ENCODE measurements at places on chromosomes 5 and 9. TPM values are rescaled to one million over a fixed set of nuclear protein-coding genes. Genes with fewer than 3 reads are reported as not detected.
A peak's percentile ranks its signal among the peaks of the same experiment; 100 is the strongest.

MARCOL gene
- not detected for total RNA-seq

RFX3 gene
- total RNA-seq, result 7.5 TPM

PCDHB4 gene
- 5.5 TPM for total RNA-seq

PPP3R2 gene
- total RNA-seq, result not detected

ANKRD31 gene
- 0.16 TPM for total RNA-seq

FBP2 gene
- total RNA-seq, result not detected

GLRA1 gene
- total RNA-seq, result not detected

WDR38 gene
- not detected for total RNA-seq

CCL19 gene
- not detected for total RNA-seq

SLC34A1 gene
- not detected for total RNA-seq

LCN15 gene
- not detected for total RNA-seq

DNA sequence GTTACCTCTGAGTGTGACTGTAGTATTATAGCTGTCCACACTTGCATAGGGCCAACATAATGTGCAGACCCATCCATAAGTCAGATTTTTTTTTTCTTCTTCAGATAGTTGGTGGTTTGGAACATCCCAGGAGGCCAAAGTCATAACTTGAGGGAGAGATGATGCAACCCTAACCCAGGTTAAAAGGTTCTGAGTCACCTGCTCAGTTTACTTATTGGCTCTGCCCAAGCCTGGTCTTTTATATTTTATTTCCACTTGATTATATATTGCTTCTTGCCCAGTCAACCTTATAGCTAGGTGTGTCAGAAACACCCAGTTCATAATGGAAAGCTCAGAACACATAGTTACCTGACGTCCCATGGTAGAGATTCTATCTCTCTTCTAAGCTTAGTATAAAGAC lies 113.1 kb upstream of the PCSK1 start:
- no peak for ATAC-seq

GRCh38 chr5:134022333-134022732 lies 17.6 kb upstream of the VDAC1 start:
- no peak for ATAC-seq

GRCh38 chr5:59666440-59667068 lies 227.0 kb downstream of the PDE4D start:
- no peak for ATAC-seq

- ATAC-seq, result no peak
Measured at GRCh38 chr5:134833340-134834032, 12.3 kb upstream of the C5orf24 start.

GRCh38 chr5:1463326-1464095 lies 18.3 kb upstream of the SLC6A3 start:
- no peak for ATAC-seq

- ATAC-seq, result no peak
Measured at GRCh38 chr5:78416677-78417425, 56.4 kb downstream of the SCAMP1 start.

GRCh38 chr9:34233672-34234071 lies 54.8 kb downstream of the UBAP1 start:
- ATAC-seq, result peak; percentile 39

DNA sequence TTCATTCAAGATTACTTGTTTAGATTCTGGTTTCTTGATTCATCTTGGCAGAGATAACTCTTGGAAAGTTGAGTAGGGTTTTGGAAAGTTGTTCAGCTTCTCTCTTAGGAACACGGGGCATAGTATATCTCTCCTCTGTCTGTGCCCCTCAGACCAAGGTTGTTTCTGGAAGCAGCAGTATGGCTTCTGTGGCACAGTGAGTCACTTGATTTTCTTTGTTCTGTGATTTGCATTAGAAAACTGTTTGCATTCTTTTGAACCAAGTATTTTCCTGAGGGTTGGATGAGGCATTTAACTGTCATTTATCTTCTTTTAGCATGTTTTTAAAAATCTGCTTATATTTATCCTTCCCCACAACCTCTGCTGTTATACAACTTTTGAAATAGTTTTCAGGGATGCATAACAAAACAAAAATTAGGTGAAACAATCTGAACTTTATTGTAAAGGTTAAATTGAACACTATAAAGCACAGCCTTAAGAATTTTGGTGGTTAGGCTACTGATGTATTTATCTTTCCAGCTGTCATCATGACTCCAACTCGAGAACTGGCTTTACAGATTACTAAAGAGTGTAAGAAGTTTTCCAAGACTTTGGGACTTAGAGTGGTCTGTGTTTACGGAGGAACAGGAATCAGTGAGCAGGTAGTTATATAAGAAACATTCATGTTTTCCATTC lies 26.5 kb downstream of the DDX46 start:
- ATAC-seq, result no peak

GRCh38 chr9:107422189-107423185 lies 67.1 kb downstream of the KLF4 start:
- ATAC-seq, result peak; percentile 49

GRCh38 chr5:139787568-139788293 lies 7.9 kb upstream of the PSD2 start:
- ATAC-seq, result peak; percentile 88

DNA sequence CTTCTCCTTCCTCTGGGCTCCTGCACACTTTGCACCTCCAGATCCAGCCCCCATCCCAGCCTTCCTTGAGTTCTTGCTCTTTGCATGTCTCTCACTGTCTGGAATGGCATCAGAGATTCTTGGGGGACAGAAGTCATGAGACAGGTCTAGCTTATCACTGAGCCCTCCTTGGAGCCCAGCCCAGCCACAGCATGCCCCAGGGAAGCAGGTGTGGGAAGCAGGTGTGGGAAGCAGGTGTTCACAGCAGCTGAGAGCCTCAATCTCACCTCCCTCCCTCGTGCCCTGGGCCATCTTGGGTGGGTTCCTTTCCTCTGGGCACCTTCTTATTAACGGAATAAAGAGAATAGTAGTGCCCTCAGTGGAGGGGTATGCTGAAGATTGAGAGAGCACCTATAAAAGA lies 27.2 kb downstream of the SLC6A7 start:
- no peak for ATAC-seq

GRCh38 chr5:102920762-102921161 lies 165.7 kb downstream of the PAM start:
- no peak for ATAC-seq

DNA sequence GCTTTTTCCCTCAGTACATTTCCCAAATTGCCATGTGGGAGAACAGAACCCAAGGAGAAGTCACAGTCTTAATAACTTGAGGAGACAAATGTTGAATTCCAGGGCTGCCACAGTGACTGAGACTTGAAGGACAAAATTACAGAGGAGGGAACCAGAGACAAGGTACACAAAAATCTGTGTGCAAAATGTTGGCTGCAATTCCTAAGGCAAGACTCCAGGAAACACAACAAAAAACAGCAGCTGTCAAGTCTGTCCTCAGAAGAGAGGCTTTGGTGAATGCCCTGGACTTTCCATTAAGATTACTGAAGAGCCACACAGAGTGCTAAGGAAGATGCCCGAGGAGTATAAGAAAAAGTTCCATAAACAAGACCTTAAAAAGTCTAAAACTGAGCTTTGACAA lies 21.1 kb downstream of the AP3B1 start:
- no peak for ATAC-seq

DNA sequence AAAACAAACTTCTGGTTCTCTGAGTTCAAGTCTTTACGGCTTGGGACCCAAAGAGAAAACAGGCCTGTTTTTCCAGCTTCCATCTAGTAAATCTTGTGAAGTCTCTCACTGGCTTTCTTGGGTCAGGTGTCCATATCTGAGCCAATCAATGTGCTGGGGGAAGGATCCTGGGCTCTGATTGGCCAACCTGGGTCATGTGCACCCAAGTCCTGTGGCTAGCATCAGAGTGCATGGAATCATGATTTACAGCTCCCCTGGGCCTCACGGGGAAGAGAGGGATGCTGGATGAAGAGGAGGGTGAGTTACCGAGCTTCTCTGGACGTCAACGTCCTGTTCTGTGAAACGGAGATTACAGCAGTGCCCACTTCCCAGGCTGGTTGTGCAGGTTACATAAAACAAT lies 19.4 kb downstream of the CXCL14 start:
- no peak for ATAC-seq

GRCh38 chr5:164573397-164573796 lies 1068.0 kb downstream of the MAT2B start:
- ATAC-seq, result no peak

- ATAC-seq, result no peak
Measured at GRCh38 chr9:111648066-111648465, 13.3 kb upstream of the GNG10 start.
